ENCODE measurements at places on chromosomes 3 and 15.

DNA sequence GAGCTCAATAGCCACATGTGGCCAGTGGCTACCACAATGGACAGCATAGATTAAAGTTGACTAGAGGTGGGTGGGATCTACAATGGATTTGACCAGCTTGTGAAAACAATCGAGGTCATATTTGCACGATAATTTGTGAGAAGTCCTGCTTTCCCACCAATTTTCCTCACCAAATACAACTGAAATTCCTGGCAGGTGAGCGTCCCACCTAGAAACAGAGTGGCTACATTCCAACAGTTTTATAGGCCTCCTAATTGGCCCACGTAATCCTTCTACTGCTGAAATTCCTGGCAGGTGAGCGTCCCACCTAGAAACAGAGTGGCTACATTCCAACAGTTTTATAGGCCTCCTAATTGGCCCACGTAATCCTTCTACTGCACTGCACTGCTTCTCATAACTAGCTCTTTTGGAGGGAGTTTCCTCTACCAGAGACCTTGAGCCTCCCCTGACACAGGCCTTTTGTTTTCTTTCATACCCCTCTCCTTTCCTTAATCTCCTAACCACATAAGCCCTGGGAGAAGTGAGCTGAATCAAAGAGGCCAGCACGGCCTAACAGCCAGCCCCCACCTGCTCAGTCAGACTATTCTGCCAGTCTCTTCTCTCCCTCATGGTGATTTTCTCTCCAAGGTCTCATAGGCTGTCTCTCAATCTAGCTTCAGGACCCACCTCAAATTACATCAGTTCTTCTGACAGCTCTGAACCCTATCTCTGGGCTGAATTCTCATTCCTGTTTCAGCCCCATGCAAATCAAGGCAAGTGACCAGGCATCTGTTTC lies 80.2 kb downstream of the BFSP2 start:
- DNase-seq, result no peak

GRCh38 chr3:48426401-48426909 lies 3.4 kb downstream of the PLXNB1 start:
- no peak for DNase-seq

GRCh38 chr15:66236806-66237375 lies 16.7 kb downstream of the MEGF11 start:
- DNase-seq, result no peak

DNA sequence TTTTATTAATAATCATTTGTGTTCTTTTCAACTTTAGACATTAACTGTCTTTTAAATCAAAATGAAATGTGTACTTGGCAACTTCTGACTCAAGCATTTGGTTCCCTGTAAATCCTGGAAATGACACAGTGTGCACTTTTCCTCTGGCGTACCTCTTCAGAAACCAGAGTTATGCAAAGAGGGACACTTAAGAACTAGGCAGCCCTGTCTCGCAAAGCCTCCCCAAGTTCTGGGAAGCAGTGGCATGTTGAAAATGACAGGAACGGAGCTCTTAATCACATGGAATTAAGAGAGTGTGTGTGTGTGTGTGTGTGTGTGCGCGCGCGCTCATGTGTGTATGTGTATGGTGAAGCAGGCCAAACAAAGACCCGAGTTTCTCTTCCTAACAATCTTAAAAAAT lies 707.4 kb downstream of the MECOM start:
- DNase-seq, result no peak

DNA sequence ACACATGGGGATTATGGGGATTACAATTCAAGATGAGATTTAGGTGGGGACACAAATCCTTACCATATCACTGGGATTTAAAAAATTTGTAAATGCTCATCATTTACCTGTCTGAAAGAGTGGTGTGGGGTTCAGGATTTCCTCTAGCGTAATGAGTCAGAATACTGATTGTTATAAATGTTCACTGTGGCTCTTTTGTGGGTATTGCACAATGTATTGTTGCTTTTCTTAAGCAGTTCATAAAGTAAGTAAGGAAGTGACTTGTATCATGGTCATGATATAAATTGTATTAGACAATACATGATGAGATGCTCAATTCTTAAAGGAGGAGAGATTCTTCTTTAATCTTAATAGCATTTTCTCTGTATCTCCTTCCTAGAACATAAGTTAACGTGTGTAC lies 262.1 kb downstream of the CNTN4 start:
- DNase-seq, result no peak

GRCh38 chr3:189839576-189839975 lies 208.4 kb downstream of the TP63 start:
- DNase-seq, result no peak

DNA sequence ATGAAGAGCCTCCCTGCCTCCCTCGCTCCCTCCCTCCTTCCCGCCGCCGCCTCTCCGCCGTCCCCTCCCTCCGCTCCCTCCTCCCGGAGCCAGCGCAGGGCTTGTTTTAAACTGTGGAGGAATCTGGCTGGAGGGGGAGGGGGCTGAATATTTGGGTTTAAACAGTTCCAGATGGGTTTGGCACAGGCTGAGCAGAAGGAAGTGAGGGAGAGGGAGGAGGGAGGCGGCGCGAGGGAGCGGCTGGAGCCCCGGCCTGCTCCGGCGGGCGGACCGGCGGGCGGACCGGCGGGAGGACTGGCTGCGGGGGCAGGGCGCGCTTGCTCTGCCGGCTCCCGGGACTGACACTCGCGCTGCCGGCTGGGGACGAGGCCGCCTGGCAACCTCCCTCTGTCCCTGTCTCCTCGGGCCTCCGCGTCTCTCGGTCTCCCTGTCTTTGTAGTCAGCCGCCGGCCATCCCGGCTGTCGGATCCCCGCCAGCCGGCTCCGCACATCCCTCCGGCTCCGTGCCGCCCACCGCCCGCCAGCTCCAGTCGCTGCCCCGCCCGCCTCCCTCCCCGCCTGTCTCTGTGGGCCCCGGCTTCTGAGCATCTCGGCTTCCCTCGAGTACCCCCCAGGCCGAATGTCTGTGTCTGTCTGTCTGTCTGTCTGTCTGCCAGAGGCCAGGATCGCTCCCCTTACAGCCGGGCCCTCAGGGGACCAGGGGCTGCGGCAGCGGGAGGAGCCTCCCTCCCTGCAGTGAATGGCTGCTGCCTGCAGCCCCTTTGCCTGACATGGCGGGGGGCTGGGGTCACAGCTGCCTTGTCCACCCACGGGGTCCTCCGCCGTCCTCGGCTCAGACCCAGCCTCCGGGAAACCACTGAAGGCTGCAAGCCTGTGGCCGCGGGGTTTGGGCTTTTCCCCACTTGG lies 7.6 kb downstream of the EPHB3 start:
- no peak for DNase-seq

- DNase-seq, result no peak
Measured at GRCh38 chr3:177946497-177946896, 589.7 kb upstream of the KCNMB2 start.

- no peak for DNase-seq
Measured at GRCh38 chr15:83293201-83293600, 8.7 kb upstream of the BNC1 start.

GRCh38 chr15:81511138-81511537 lies 137.1 kb upstream of the TMC3 start:
- no peak for DNase-seq

GRCh38 chr3:77602722-77603121 lies 562.8 kb downstream of the ROBO2 start:
- DNase-seq, result no peak

GRCh38 chr3:31188112-31188511 lies 293.7 kb upstream of the GADL1 start:
- no peak for DNase-seq

DNA sequence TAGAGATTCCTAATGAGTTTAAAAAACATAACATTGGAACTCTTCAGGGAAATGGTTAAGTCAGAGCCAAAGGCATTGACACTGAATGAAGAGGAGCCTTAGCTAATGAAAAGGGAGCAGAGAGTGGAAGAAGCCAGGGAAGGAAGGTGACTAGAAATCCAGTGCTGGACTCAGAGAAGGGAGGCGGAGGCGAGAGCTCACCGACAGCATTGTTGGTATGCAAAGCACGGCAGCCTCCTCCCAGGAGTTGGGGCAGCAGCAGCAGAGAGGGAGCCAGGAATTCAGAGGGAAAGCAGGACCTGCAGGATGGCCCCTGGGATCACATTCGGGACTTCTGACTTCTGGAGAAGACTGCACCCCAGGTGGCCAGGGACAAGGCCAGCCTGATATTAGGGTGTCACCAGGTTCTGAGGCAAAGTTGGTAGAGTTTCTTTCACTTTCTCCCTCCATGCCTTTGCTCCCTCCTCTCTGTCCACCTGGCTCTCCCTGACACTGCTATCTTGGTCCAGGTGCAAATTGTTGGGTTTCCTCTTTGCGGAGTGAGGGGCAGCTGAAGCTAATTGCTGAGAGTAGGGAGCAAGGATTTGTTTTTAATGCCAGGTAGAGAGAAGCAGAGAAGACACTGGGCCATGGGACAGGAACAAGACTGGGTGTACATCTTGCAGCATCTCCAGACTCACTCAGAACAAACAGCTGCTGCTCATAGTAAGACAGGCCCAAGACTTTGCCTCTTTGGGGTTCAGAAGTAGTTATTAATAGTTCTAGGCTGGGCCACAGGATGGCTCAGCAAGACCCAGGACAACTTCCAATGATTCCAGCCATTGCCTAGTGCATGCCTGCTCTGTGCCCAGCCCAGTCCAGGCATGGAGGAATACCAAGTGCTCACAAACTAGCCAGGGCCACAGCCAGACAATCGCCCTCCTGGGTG lies 157.9 kb downstream of the TLE3 start:
- no peak for DNase-seq

GRCh38 chr3:71486831-71487230 lies 96.7 kb downstream of the FOXP1 start:
- no peak for DNase-seq
